ENCODE measurements at places on chromosomes 6 and 20.

DNA sequence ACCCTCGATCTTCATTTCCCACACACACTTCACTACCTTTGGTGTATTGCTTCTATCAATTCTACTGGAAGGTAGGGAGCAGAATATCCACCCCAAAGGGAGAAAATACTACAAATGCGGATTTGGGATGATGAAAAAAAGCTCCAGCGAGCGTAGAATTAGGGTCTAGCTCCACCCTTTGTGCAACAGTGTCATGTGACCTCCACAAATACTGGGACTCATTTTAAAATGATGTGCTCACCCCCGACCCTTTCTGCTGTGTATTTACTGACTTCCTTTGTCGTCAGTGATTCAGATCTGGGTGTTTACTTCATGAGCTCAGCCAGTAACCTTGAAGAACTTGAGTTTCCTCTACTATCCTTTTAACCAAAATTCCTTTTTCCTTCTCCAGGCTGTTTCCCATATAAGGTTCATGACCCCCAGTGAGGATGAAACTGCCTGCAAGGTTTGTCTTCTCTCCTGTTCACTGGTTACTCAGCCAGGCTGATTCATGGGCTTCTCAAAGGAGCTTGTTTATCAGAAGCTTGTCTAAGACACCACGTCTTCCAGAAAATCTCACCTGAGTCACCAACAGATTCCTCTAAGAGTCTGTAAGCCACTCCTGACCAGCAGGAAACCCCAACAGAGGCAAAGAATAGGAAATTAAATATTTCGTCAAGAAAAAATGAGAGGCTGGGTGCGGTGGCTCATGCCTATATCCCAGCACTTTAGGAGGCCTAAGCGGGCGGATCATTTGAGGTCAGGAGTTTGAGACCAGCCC, 39.6 kb upstream of the PAX1 start:
- DNase-seq, result no peak

DNA sequence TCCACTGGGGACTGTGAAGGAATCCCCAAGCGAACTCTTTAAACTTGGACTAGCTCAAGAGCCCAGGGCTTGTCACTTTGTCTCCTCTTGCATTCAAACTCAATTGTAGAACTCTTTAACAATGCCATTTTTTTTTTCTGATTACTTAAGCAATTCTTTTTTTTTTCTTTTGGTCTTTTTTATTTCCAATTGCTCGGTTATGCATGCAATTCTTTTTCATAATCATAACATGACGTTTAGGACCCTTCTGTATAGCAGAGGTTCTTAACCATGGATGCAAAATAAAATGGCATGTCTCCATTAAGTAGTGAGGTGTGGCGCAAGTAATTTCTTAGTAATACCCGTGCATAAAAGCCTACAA, 466 bp upstream of the BFSP1 start:
- DNase-seq, result no peak

DNA sequence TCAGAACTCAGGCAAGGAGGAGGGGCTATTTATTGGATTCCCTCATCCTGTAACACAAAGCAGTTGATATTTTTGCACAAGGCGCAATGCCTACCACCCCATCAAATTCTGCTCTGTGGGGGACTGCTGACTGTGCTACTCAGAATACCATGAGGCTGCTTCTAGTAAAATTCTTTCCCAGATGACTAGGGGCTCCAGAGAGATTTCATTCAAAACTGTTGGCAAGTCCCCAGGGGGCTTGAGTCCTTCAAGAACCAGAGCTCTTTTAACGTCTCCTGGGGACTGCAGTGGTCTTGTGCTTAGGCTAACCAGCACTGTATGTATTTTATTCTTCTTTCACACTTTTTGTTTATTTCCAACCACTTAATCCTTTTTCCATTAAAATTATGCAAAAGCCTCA, 365.9 kb upstream of the AGPAT4 start:
- no peak for DNase-seq

DNA sequence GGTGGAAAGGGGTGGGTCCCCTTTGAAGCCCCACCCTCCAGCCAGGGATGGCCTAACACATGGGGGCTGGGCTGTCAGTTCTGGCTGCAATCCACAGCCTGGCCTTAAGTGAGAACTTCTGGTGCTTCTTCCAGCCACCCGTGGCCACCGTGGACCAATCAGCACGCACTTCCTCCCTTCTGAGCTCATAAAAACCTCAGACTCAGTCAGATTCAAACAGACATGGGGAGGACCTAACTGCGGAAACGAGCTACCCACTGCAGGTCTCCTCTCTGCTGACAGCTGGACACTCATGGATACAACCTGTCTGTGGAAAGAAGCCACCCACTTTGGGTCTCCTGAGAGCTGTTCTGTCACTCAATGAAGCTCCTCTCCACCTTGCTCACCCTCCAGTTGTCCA, 20.4 kb upstream of the ZNF391 start:
- no peak for DNase-seq

GRCh38 chr6:129124347-129124746, 241.4 kb downstream of the LAMA2 start:
- no peak for DNase-seq

GRCh38 chr20:6956574-6956973, 189.1 kb downstream of the BMP2 start:
- no peak for DNase-seq

DNA sequence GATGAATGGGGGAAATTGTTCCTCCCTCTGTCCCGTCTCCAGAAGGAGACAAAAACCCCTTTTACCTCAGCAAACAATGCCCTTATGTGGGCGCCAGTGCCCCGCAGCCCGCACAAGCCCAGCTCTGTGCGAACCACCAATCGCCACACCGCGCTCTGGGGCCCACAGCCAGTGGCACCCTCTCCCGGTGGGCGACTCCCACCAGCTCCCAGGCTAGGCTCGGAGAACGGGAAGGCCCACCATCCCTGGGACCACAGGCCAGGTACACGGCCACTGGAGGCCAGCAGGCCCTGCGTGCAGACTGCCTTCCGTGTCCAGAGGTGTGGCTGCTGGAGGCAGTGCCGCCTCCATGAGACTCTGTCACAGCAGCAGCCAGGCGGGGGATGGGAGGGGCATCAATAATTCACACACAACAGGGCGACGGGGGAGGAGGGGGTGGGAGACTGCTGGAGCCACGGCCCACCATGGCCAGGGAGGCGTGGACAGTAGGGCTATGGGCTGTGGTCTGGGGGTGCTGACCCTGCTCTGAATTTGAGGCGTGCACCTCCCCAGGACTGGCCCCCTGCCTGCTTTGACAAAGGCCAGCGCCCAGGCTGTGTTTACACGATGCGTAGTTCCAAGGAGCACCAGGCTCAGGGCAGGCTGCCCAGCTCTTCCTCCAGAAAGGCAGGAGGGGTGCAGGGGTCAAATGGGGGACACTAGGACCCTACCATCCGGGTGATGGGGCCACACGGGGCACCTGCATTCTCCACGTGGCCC, 105.7 kb downstream of the ASXL1 start:
- no peak for DNase-seq

DNA sequence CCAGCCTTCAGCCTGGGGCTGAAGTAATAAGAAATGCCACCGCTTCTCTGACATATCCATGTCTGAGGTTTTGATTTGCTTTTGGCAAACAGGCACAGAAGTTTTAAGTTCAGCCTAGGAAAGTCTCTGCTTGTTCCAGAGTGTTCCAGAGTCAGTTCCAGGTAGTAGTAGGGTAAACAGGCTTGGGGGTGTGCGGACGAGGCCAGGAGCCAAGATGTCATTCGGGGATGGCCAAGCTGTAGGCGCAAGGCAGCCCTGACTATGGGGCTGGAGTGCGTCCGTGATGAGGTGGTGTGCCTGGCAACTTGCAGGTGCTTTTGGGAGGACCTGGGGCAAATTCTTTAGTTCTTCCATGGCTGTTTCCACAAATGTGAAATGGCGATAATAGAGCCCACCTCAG, 60.3 kb downstream of the IRF4 start:
- DNase-seq, result no peak

GRCh38 chr20:9087531-9088217, 18.8 kb downstream of the PLCB4 start:
- DNase-seq, result no peak

- no peak for DNase-seq
Observed at GRCh38 chr6:25951296-25952032, 11.1 kb upstream of the TRIM38 start.

DNA sequence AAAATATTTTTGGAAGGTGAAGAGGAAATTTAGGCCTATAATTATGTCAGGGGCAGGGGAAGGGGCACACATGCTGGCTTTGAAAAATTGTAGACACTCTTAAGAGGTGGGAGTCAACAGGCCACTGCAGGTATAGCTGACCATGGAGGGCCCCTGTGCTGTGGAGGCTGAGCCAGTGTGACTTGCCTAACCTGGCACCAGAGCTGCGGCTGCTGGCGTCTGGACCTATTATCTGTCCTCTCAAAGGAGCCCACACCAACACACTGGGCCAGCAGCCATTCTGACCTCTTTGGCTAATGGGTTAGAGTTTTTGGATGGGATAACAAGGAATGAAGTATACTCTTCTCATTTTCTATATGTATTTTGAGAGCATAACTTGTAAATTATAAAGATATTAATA, 4.5 kb downstream of the GID8 start:
- no peak for DNase-seq

DNA sequence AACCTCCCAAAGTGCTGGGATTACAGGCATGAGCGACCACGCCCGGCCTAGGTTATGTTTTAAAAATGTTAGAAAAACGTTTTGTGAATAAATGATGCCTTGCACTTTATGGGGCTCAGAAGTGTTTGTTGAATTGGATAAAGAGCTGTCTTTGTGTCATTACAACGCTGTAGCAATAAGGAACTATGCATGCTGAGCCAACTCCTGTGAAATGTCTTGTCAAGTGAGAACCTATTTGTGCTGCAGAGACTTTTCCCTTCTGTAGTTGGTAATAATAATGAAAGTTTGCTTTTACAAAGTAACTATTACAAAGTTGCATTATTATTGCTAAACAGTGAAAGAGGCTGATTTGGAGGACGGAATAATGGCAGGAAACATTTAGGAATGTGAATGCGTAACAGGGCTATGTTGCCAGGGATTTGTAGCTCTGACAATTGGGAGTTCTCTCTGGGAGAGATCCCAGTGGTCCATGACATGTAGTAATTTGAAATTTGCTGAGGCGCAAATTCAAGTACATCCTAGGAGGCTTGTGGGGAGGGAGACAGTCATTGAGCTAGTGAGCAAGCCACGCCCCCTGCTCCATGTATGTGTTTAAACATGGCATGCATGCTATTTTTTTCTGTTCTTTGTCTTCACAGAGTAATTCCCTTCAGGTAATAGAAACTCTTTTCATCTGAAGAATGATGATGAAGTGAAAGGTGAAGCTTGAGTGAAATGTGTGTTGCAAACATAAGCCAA, 16.8 kb upstream of the BICRAL start:
- no peak for DNase-seq

DNA sequence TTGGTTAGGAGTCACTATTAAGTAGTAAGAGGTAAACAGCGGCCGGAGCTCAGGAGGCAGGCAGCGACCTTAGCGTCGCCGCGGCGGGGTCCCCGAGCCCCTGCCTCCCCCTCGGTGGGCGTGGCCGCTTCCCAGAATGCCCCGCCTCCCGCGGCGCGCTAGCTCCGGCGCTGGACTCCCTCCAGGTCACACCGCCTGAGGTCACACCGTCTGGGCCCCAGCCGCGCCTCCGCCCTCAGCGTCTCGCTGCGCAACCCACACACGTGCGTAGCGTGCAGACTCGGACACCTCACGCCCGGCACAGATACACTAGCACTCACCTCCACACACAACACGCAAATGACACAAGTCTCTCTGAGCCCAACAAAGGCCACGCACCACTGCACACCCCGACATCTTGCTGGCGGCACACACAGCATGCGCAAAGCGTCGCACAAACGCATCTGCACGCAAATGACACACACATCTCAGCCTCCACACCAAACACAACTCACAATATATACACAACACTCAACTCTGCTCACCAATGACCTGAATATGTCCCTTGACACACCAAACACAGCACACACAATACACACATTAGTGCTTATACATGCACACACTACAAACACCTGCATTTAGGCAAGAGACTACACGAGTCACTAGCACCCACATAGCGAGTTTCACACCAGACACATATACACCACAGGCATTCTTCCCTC, 17.6 kb upstream of the CDKN1A start:
- DNase-seq, result no peak

DNA sequence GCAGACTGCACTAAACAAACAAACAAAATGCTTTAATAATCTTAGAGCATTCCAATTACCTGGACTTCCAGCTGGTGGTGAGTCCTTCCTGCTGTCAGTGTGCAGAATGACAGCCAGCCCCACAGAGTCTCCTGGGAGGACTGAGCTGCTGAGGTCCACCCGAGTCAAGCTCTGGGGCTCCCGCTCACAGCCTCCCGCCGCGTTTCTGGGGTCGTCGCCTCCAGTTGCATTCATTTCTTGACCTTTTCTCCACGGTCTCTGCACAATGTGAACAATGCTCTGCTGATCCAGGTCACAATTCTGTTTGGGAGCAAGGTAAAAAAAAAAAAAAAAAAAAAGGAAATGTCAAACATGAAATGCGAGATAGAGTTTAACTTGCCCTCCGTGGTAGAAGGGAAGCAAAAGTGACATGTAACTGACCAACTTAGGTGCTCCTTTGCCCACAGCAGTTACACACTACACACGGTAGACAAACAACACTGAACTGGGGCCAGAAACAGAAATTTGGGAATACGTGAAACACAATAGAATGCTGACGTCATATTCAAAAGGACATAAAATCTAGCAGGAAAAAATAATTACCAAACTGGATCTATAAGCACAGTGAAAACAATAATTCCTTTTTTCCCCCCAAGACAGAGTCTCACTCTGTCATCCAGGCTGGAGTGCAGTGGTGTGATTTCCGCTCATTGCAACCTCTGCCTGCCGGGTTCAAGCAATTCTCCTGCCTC, 464.9 kb downstream of the PRKN start:
- DNase-seq, result no peak

Measured in EL (cell line).